ENCODE measurements at places on chromosomes 5 and 9.

- DNase-seq: no peak
Measured at GRCh38 chr5:59138509-59138908, 555.6 kb downstream of the RAB3C start.

DNA sequence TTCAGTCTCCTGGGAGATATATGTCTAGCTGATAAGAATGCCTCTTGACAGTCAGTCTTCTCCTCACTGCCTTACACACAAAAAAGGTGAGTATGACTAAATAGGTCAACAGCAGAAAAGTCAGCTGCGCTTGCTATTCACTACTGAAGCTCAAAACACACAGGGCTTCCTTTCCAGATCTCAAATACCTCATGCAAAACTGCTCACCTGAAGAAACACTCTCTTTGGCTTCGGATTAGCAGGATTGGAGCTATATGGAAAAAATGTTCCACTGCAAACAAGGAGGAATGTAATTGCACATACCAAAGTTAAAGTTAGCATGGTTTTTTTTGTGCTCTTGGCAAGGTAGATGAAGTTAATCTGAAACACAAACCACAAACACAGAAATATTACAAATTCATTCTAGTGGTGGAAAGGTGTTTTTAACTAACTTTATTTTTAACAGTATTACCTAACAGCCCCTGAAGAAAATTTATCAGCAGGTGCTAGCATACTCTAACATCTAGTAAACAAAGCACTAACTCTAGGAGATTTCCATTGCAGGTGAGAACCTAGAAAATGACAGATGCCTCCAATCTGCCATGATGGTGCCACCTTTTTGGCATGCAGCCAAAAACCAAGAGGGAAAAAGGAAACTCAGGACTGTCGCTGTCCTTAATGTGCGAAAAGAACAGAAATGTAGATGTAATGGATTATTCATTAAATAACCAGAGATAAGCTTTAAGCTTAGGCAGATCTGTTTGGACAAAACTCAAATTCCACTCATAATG is 31.8 kb downstream of the ERMP1 start:
- DNase-seq: no peak

DNA sequence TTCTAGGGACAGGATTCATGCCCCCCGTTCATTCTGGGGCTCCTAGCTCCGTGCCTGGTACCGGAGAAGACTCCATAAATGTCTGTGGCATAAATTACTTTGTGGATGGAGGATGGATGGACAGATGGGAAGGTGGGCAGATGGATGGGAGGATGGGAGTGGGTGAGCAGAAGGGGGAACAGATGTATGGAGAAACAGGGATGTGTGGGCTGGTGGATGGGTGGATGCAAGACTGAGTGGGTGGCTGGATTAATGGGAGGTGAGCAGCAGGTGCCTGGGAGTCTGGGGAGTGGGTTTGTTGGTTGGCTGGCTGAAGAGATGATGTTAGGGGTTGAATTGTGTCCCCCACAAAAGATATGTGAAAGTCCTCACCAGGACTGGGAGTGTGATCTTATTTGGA is 43.5 kb downstream of the SARDH start:
- DNase-seq: no peak

- DNase-seq: no peak
Measured at GRCh38 chr9:134706522-134706921, 64.9 kb downstream of the COL5A1 start.

GRCh38 chr5:72841756-72842535 is 25.5 kb downstream of the TNPO1 start:
- no peak for DNase-seq

DNA sequence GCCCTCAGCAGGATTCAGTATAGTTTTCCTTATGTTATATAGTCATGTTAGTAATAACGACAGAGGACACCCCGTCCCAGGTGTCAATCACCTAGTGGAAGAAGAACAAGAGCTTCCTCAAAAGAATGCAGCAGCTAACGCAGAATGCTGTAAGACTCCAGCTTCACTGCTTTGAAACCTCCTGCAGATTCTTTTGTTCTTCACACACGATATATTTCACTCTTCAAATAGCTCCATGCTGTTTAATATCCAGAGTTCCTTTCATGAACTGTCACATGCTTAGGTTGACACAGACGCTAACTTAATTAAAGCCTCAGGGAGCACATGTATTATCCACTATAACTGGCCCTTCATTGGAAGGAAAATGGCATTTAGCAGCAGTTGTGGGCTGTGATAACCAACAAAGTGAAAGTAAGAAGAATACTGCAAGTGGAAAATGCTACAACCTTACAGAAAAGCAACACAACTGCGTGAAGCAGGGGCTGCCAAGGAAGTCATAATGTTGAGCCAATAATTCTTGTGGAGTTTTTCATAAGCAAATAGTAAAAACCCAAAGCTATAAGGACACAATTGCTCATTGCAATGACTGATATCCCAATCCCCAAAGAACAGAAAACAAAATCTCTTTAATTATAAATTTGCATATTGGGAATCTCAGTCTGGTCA is 387.5 kb downstream of the PLK2 start:
- DNase-seq: no peak

GRCh38 chr5:150623878-150624216 is 16.6 kb upstream of the SYNPO start:
- DNase-seq: no peak

DNA sequence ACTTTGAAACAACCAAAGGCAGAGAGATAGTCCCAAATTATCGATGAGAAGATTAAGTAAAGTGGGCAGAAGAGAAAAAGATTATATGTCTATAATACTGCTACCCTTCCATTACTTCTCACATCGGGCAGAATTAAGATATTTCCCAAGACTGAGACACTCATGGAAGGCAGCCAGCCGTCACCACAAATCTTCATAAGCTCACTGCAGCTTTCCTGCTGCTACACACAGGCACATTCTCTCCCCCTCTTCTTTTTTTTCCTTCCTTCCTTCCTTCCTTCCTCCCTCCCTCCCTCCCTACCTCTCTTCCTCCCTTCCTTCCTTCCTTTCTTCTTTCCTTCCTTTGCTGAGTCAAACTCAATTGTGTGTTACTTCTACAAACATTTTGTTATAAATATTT is 58.7 kb upstream of the SPATA31C2 start:
- DNase-seq: no peak

GRCh38 chr5:1494780-1495524 is 28.8 kb downstream of the LPCAT1 start:
- no peak for DNase-seq

GRCh38 chr9:2281803-2282185 is 266.6 kb downstream of the SMARCA2 start:
- DNase-seq: no peak

- no peak for DNase-seq
Measured at GRCh38 chr9:36119476-36119875, 17.1 kb upstream of the GLIPR2 start.

DNA sequence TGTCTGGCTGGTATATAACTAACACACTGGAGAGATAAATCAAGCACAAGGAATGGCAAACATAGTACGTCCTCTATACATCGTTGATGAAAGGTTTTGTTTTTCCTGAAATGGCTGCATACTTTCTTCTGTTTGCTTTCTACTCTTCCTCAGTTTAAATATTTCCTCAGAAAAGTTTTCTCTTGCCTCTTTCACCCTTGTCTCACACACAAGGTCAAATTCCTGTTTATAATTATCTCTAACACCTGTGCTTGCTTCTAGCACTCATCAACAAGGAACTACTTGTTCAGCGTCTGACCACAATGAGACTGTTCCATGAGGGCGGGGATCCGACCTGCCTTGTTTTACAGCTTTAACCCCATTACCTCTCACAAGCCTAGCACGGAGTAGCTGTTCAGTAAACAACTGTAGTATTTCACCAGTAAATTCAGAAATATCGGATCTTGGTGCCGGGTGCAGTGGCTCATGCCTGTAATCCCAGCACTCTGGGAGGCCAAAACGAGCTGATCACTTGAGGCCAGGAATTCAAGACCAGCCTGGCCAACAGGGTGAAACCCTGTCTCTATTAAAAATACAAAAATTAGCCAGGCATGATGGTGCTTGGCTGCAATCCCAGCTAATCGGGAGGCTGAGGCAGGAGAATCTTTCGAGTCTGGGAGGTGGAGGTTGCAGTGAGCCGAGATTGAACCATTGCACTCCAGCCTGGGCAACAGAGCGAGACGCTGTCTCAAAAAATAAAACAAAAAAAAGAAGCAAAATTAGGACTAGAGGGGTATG is 37.0 kb downstream of the NR6A1 start:
- DNase-seq: no peak

GRCh38 chr5:154542581-154542980 is 64.6 kb upstream of the HAND1 start:
- no peak for DNase-seq

GRCh38 chr9:120431268-120431667 is 148.7 kb downstream of the CDK5RAP2 start:
- no peak for DNase-seq

DNA sequence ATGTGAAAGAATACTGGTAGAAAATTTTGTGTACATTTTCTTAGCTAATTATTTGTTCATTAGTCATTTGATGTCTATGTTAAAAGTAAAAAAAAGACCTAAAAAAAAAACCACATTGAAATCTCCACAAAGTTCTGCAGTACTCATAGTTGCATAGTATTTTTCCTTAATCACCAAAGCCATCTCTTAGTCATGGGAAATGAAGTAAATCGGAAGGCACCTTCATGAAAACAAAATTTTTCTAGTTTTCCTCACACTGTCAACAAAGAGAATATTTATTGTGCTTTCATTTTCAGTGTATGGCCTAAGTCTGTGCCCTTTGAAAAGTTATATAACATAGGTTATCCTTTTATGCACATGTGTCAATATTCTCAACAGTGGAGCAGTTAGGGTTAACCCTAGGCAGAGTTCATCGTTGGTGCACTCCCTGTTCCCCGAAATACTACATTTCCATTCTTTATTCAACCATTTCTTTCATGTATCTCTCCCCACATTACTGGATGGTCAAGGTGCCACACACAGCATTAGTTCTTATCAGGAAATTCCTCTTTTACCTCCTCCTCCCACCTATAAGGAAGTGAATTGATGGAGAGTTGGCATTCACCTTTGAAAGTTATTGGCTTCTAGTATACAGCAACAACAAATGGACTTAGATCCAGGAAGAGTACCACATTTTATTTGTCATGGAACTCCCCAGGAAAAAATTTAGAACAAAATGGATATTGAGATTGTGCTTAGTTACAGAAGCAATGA is 93.1 kb downstream of the NUDT12 start:
- no peak for DNase-seq

- no peak for DNase-seq
Measured at GRCh38 chr9:86354818-86355309, 654 bp upstream of the TUT7 start.
